Mesangial cell (primary cell): ENCODE measurements at places on chromosomes 12 and 14. TPM values are rescaled to one million over a fixed set of nuclear protein-coding genes. Genes with fewer than 3 reads are reported as not detected.

KLRB1 gene
- total RNA-seq = not detected in 2 replicates

TAS2R42 gene
- not detected in 2 replicates for total RNA-seq

RNASE3 gene
- total RNA-seq = not detected in 2 replicates

PRH2 gene
- total RNA-seq = not detected in 2 replicates

TSPAN8 gene
- total RNA-seq = 0.51 TPM in 1 of 2 replicates, not detected in the other
